Fibroblast of the aortic adventitia (primary cell): ENCODE measurements at places on chromosomes 1 and 21.

GRCh38 chr1:3456964-3457909 lies 2.8 kb downstream of the ARHGEF16 start:
- DNase-seq: no peak

DNA sequence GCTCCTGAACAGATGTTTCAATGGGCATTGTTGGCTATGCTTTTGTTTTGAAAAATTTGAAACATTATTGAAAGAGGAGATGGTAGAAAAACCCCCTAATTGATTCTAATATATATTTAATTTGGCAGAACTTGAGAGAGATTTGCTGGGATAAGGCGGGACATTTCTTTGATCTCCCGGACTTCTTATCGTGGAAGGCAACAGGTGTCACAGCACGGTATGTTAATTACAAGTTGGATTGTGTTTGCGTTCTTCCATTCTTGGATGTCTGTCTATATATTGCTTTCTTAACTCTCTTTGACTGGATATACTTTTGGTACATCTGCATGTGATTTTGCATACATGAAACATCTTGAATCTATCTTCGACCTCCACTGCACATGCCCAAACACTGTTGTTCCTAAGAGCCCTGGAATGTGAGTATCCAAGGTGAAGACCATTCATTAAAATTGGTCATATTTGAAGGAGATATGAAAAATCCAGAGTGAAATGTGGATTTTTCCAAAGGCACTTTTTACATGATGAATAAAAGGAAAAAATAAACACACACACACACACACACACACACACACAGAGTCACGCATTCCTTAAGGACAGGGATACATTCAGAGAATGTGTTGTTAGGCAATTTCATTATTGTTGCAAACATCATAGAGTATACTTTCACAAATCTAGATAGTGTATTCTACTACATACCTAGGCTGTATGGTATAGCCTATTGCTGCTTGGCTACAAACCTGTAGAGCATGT lies 81.9 kb downstream of the FGGY start:
- DNase-seq: peak; percentile 42

DNA sequence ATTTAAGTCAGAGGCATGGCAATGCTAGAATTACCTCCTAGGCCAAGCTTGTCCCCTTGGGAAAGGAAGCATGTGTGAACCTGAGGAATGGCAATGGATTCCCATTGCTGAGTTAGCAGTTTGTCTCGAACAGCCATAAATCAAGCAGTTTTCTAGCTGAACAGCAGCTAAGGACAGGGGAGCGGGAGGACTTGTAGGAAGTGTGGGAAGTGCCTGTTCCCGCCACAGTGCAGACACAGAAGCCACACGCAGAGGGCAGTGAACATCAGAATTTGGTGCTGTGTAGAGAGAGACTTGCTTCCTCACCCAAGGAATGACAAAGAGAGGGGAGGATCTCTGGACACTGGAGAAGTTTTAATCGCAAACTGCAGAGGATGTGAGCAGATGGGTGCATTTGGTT lies 3.8 kb downstream of the PHGDH start:
- DNase-seq: peak; percentile 27

DNA sequence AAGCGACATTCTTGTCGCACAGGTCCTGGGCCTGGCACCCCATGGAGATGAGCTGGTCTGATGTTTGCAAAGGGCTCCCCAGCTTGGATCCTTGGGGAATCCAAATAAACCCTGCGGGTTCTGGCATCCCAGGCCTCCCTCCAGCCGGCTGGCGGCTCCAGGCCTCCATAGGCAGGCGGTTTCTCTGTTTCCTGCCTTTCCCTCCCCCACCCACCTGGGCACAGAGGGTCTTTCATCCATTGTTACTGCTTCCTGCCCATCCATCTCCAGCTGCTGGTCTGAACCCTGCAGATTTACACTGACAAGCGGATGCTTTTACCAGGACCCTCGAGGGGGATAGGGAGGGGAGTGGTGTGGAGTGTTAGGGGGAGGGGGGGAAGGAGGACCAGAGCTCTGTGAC lies 39.1 kb upstream of the ID3 start:
- no peak for DNase-seq

DNA sequence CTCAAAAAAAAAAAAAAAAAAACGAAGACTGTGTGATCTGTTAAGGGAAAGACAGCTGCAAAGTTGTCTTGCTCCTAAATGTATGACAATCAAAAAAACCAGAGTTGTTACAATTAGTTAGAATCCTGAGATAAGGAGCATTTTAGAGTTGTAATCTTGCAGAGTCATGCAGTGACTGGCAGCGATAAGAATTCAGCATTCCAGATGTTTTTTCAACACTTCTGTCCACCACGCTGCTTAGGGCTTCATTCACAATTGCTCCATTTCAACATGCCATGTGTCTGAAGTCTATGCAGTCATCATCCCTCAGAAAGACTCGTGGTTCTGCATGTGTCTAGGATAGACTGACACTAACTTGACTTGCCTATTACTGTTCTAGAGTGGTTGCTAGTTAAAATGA lies 102.4 kb upstream of the BACE2 start:
- DNase-seq: no peak

DNA sequence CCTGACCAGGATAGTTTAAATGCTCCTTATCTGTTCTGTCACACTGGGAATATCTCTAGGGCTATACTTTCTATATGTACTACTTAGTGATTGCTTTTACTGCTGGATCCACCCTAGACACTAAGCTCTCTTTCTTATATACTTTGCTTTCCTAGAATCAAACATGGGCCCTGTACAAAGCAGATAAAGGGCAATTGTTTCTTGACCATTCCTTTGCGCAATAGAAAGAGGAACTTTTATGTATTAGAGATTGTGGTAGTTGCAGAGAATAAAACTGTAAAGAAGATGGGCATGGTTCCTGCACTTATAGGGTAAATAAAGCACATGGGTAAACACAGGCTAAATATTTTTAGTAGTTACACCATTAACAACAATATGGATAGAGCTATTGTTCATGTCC lies 58.8 kb downstream of the ATP6V1G3 start:
- no peak for DNase-seq

DNA sequence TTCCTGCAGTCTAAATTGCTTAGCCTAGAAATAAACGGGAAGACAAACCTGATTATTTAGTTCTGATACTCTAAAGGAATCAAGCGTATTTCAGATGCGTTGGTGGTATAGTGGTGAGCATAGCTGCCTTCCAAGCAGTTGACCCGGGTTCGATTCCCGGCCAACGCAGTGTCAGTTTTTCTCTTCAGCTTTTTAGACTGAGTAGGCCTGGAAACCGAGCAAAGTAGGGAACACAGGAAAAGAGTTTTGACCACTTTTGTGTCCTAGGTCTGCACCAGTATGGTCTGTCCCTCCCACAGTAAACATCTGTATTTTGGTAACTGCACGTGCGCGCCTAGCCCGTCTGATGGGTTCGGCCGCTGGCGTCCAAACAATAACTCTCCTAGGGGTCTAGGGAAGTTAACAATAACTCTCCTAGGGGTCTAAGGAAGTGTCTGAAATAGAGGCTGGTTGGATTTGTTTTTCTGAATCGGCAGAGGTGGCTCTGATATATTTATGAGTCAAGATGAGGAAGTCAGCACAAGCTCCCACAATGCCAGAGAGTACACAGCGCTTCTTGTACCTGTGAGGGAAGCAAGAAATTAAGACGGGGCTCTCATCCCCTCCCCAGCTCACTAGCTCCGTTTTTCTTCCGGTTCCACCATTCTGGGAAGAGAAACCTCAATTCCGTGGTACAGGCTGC lies 15.6 kb upstream of the HJV start:
- peak; percentile 95 for DNase-seq

- DNase-seq: no peak
Observed at GRCh38 chr1:16067127-16067768, 6.2 kb downstream of the FAM131C start.

DNA sequence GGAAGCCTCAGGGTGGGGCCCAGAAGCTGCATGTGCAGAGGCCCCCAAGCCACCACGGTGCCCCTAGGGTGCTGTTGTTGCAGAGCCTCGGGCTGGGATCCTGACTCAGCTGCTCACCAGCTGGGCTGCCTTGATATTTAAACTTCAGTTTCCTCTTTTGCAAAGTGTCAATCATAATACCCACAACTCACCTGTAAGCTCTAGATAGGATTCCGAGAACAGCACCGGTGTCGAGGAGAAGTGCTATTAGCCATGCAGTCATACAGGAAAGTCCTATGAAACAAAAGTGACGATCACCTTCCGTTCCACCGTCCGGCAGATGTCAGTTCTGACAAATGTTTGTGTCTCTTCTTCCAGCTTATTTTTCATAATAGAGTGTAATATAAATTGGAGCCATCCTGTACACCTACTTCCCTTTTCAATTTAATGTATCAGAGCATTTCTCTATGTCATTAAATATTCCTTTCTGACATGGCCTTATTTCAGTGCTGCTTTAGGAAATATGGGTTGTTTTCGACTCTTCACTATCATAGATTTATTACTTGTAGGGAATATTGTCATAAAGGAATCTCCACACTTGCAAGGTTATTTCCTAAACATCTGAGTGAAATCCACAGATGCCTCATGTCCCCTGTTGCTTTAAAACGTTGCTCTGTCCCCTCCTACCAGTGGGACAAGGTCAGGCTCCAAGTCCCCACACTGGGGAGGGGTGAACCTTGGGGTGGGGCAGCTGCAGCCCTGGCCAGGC lies 100.8 kb downstream of the SIK1 start:
- no peak for DNase-seq

- DNase-seq: no peak
Observed at GRCh38 chr1:56302878-56303277, 276.5 kb downstream of the PLPP3 start.

DNA sequence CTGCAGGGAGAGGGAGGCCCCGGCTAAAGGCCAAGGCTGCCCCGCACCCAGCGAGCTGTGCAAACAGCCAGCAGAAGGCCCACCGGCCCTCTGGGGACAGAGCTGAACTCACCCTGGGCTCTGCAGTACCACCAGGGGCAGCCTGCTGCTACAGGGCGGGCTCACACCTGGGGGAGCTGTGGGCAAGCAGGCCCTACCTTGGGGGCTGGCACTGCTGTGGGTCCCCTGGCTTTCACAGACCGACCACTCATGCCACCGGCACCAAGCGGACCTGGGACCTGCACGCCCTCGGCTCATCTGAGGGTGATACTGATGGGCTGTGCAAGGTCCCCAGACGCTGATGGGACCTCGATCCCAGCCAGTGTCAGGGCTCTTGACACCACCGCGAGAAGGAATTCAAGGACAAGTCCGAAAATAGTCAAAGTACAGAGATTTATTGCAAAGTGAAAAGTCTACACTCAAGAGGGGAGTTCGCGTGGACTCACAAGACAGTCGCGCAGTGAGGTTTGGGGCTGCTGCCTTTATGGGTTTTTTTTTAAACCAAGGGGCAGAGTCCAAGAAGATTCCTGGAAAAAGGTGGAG lies 61.0 kb upstream of the ADARB1 start:
- no peak for DNase-seq

DNA sequence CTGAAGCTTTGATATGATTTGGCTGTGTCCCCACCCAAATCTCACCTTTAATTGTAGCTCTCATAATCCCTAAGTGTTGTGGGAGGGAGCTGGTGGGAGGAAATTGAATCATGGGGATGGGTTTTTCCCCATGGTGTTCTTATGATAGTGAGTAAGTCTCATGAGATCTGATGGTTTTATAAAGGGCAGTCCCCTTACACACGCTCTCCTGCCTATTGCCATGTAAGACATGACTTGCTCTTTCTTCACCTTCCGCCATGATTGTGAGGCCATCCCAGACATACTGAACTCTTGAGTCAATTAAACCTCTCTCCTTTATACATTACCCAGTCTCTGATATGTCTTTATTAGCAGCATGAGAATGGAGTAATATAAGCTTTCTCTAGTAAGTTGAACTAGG lies 261.9 kb downstream of the HLX start:
- no peak for DNase-seq

DNA sequence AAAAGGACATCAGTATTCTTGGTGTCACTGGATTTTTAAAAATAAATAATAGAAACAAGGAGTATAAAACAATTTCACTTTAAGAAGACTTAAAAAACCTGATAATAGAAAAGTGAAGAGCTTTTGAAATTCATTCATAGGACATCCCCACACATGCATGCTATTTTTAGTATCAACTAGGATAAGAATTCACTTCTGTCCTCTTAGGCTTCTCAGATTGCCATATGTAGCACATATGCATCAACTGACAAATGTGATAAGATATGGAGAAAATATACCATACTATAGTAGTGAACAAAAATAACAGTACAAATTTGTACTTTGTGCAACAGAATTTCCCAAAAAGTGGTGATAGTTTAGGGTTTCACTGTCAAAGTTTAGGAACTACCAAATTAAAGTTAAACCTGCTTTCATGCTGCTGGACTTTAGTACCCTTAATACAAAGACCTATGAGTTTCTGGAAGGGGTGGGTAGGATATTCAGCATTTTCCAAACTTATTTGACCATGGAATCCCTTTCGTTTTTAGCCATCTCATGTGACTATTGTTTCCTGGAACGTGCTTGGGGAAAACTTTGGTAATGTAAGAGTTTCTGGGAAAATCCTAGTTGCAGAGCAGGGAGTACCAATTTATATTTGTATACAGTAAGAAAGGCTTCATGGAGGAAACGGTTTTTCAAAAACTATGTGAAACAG lies 19.8 kb downstream of the RPRD2 start:
- DNase-seq: no peak

- DNase-seq: no peak
Observed at GRCh38 chr1:1910651-1911331, 4.3 kb upstream of the CALML6 start.

GRCh38 chr21:15052459-15052763 lies 12.4 kb downstream of the NRIP1 start:
- DNase-seq: no peak

DNA sequence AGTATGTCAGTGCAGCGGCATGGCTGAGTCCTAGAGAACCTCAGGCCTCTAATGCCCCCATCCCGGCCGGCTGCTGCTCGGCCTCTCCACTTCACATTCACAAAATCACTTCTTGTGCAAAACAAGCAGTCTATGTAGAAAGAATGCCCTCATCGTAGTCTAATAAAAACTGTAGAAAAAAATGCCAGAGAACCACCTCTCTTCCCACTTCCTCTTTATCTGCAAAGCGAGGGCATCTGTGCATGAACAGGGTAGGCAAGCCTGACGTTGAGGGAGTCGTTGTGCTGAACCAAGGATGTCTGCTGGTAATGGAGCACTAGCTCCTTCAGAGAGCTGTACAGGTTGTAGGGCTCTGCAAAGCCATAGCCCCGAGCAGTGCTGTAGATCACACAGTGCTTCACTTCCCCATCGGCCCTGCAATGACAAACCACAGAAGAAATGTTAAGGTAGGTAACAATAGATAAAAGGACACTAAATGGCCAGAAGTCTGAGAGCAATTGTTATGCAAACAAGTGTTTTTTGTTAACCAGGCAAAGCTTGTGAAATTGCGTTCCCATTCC lies 88.9 kb downstream of the PIK3R3 start:
- no peak for DNase-seq

- DNase-seq: no peak
Observed at GRCh38 chr1:202205523-202206190, 12.1 kb downstream of the LGR6 start.

DNA sequence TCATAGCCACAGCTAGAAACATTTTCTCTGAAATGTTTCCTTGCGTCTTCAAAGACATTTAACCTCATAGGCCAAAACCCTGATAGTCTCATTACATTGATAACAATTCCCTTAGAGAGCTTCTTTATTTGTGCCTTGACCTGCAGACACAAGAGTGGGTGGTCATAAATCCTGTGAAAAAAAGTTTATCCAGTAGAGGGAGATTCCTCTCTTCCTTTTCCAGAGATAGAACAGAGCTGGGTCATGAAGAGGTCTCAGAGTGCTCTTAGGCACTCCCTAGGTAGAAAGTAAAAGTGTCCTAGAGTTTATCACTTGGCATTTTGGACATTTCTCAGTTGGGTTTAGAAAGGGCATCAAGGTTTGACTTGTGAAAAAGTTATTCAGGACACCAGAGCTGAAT lies 426.1 kb downstream of the NUF2 start:
- DNase-seq: no peak
